ENCODE measurements at places on chromosomes 13 and 19.

DNA sequence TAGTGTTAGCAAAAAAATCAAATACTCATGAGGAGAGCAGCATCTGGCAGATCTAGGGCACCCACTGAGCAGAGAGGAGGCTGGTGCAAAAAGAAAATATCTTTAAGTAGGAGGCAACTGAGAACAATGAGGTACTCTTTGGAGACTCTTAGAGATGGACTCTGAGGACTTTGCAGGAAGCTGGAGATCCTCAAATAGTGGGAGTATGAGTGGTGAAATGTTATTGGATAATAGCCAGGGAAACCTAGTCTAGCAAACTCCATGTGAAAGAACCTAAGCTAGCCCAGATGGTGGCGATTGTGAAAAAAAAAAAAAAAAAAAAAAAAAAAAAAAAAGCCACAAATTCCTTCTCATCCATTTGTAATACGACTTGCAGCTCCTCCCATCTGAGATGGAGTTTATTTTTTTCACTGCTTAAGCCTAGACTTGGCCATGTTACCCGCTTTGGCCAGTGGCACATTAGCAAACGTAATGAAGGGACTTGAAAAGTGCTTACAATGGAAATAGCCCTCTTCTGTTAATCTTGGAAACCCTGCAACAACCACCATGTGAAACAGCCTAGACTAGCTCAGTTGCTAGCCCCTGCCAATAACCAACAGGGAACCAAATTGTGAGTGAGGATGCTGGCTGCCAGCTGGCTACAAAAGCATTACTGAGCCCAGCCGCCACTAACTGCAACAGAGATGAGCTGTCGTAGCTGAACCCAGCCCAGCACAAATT is 476.2 kb downstream of the KLF12 start:
- DNase-seq: no peak

DNA sequence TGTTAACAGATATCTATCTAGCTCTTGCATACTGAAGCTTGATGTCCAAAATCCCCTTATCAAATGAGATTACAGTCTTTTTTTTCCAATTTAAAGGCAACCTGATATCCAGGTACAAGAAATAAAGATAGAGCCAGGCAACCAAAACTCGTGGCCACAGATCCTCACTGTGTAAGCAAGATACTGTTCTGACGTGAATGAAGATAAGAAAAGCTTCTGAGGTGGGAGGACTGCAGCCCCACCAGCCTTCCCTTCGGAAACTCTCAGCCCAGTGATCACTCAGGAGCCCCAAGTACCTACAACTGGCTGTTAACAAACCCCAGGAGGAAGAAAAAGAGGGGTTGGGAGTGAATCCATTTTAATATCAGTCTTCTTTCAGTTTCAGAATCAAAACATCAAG is 191.6 kb downstream of the EFNB2 start:
- no peak for DNase-seq

GRCh38 chr19:19606021-19606420 is 12.5 kb downstream of the PBX4 start:
- DNase-seq: peak; percentile 78

DNA sequence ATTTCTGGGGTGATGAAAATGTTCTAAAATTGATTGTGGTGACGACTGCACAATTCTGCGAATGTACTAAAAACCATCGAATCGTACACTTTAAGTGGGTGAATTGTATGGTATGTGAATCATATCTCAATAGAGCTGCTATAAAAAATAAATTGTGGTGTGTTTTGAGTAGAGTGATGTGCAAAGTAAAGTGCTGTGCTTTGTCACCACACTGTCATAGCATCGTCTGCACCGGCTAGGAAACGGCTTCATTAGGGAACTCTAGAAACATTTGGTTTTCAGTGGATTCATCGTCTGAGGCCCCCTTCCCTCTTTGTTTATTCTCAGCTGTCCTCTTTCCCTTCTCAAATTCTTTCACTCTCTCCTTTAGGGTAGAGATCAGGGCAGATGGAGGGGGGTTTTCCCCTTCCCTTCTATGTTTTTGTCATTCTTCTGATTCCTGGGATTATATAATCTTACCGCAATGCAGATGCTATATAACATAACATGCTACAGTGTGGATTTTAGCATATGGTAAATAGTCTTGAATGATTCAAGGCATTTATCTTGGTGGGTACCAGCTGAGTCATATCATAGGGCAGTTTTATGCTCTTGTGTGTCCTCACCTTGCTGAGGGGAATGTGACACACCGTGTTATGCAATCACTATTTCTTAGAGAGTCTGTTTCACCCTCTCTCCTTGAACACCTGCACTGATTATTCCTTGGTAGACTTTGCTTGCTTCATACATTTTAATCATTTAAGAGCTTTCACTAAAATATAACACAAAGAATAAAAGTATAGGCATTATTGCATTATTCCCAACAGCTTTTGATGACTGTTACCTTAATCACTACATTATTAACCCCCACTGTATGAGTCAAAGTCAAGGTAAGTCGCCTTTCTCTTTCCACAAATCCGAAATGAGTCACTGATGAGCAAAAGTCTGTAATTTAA is 239.4 kb downstream of the DCLK1 start:
- DNase-seq: no peak

- no peak for DNase-seq
Measured at GRCh38 chr13:26026211-26026610, 25.6 kb downstream of the SHISA2 start.

- DNase-seq: no peak
Measured at GRCh38 chr13:63048653-63049052, 1633.0 kb upstream of the PCDH20 start.

- DNase-seq: no peak
Measured at GRCh38 chr13:50760751-50761150, 82.7 kb downstream of the DLEU7 start.

GRCh38 chr13:50549221-50549942 is 294.1 kb downstream of the DLEU7 start:
- DNase-seq: no peak

DNA sequence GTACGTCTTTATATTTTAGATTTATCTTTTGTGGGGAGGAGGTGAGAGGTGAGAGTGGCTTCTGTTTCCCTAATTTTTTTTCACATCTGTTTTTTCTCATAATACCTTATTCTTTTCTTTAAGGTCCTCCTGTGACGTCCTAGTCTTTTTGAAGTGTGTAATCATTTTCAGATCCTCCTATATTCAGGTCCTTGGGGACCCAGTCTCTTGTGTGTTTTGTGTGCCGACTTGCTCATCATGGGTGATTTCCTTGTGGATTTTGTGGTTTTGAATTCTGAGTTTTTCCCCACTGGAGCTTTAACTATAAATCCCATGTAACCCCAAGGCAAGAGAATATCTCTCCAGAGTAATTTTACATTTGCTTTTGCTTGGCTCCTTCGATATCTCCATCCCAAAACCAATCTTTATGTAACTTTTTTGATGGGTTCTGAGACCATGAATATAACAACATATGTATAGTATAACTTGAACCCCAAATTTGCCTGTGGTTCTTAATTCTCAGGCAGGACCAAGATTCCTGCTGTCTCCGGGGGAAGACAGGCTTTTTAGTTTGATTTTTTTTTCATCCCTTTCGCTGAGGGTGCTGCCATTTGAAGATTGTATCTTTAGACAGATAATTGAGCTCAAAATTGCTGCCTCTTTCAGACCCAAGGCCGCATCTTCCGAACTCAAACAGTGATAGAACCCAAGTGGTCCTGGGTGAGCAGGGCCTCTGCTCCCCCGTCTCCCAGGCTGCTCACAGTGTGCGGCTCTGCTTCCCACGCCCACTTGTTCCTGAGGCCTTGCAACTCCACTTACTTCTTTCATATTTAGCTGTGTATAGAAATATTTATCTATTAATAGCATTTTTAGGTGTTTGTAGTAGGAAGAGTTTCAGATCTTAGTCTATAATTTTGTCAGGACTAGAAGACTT is 59.1 kb upstream of the GPR183 start:
- peak; percentile 36 for DNase-seq

DNA sequence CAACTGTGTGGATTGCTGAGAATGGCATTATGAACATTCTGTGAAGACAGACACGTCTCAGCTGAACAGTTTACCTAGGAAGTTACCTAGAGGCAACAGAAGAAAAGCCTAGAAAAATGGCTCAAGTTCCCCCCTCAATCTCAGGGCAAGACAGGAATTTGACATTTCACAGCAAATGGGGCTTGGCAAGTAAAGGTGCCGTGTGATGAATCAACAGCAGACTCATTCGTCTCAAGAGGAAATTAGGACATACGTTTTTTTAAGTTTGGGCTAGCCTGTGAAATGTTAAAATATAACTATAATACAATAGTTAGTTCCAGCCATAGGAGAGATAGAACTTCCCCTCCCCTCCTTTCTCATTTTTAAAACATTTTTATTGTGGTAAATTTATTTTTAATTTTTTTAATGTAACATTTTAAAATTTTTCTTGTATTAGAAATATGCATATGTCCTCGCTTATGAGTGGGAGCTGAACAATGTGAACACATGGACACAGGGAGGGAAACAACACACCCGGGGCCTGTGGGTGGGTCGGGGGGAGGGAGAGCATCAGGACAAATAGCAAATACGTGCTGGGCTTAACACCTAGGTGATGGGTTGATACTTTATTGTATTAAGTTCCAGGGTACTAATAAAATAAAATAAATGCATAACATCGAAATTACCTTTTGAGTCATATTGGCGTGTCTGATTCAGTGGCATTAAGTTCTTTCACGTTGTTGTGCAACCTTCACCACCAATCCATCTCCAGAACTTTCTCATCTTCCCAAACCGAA is 116.0 kb downstream of the COL4A2 start:
- no peak for DNase-seq

DNA sequence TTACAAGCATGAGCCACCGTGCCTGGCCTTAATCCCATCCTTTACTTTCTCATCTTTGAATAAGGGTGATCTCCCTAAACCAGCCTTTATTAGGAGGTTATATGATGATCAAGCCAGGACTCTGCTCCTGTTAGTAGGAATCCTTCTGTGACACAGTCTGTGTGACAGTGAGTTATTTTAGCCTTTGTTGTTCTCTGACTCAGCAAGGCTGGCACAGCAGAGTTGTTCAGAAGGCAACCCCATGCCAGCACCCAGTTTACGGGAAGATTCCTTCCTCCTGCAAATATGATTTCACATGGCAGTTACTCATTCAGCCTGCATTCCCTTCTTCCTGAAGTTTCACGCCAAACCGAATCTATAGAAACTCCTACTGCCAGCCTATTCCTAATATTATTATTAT is 10.5 kb upstream of the MIER2 start:
- no peak for DNase-seq

GRCh38 chr19:21202865-21203494 is 61.1 kb downstream of the ZNF431 start:
- peak; percentile 31 for DNase-seq

DNA sequence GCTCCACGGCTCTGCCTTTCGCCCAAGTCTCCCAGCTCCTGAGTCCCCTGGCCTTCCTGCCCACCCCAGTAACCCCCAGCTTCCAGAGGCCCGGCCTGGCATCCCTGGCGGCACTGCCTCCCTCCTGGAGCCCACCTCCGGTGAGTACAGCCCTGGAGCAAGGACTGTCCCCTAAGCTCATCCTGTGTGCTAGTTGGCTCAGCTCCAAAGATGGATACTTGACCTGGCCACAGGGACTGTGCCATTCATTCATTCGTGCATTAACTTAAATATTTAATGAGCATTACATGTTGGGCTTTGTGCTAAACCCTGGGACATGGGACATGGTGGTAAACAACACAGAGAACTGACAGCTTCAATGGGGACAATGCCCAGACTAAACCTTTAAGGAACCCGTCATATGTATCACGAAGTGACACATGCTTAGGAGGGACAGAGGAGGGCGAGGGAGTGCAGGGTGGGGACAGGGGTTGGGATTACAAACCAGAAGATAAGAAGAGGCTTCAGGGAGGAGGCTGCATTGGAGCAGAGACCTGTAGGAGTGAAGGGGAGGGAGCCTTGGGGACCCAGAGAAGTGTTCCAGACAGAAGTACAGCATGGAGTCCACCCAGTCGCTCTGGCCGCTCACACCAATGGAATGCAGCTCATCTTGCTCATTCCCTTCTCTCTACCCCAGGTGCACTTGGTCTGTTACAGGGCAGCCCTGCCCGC is 6.9 kb upstream of the OVOL3 start:
- no peak for DNase-seq

DNA sequence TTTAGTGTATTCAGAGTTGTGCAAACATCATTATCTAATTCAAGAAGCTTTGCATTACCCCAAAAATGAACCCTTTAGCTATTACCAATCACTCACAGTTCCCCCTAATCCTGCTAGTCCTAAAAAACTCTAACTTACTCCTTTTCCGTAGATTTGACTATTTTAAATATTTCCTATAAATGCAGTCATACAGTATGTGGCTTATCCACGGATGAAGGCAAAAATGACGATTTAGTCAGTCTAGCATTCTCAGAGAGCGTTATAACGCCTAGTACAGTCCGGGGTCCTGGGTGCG is 587 bp upstream of the ZNF383 start:
- DNase-seq: no peak

GRCh38 chr13:49240017-49240416 is 7.7 kb upstream of the CDADC1 start:
- peak; percentile 48 for DNase-seq

DNA sequence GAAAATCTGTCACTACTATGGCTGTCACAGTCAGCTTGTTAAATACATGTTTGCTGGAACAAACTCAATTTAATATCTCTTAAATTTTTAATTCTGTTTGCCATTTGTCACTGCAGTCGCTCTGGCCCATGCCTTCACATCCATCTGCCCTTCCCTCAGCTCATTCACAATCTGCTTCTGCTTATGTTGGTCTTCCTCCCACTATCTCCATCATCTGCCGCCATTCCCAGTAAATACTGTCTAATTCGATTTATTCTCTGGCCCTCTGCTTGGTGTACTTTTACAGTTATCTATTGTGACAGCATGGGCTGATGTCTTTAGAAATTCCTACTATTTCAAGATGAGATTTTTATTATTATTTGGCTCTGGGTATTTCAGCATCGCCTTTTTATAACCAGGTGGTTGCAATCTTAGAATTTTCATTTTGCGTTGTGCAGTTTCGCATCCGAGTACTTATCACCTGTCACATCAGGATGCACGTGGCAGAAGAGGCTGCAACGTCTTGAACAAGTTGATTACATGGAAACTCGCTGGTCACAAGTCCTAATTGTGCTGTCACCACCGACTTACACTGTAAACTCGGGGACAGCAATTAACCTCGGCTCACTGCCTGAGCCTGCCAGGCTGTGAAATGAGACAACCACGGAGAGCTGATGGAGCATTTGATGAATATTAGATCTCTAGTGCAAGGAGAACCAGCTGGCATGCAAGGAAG is 158.4 kb downstream of the MYO16 start:
- no peak for DNase-seq

GRCh38 chr19:13302526-13303270 is 152.5 kb downstream of the IER2 start:
- no peak for DNase-seq

GRCh38 chr13:96029002-96029401 is 24.2 kb downstream of the UGGT2 start:
- DNase-seq: no peak

- no peak for DNase-seq
Measured at GRCh38 chr13:76552807-76553206, 333.4 kb downstream of the KCTD12 start.

DNA sequence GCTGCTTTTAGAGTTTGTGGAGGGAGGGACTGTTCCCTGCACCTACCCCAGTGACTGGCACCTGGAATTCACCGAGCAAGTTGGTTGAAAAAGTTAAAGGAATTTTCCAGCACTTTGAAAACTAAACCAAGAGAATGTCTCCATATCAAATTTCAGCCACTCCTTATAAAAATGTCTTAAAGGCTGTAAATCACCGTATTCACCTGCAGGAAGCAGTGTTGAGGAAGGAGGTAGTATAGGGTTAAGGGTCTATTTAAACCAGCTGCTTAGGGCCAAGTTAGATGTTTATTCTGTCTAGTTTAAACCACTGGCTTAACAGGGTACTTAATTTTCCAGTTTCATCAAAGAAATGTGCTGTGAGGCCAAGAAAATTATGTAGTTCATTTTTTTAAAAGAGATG is 3.8 kb upstream of the RAB20 start:
- no peak for DNase-seq
